ENCODE measurements at places on chromosomes 1 and 21. TPM values are rescaled to one million over a fixed set of nuclear protein-coding genes. Genes with fewer than 3 reads are reported as not detected.

- no peak for DNase-seq
Observed at GRCh38 chr21:35603494-35603893, 456.8 kb downstream of the SETD4 start.

DNA sequence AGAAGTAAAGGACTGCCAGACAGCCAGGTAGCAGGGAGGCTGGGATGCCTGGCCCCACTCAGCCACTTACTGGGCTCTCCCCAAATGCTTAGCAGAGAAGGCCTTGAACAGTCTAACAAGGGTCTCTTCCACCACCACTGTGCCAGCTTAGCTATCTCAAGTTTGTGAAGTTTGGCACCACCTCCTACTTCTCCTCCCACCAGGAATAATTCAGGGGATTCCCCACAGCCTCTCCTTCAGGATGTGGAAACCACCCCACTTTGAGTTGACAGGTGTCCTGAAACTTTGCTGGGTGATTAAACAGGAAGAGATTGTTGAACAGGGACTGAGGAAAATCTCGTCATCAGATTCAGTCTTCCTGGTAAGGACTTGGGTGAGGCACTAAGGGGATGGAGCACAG is 59.4 kb upstream of the ATP1B1 start:
- DNase-seq = no peak

DNA sequence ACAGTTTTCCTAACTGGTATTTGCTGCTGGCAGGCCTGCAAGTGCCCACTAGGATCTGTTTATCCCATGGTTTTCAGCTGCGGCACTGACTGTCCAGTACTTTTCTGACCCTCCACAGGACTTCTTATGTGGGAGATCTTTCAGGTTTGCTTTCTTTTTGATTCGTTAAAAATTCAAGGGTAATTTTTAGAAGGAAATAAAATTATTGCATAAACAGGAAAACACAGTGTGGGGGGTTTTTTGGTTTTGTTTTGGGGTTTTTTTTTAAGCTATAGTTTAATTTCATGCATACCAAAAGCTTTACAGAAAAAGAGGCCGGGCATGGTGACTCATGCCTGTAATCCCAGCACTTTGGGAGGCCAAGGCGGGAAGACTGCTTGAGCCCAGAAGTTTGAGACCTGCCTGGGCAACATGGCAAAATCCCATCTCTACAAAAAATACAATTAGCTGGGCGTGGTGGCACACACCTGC is 3.6 kb downstream of the NIBAN1 start:
- no peak for DNase-seq

Gene KPRP
- not detected for polyA plus RNA-seq

- DNase-seq = no peak
Observed at GRCh38 chr21:43657355-43658087, 1.8 kb downstream of the HSF2BP start.

DNA sequence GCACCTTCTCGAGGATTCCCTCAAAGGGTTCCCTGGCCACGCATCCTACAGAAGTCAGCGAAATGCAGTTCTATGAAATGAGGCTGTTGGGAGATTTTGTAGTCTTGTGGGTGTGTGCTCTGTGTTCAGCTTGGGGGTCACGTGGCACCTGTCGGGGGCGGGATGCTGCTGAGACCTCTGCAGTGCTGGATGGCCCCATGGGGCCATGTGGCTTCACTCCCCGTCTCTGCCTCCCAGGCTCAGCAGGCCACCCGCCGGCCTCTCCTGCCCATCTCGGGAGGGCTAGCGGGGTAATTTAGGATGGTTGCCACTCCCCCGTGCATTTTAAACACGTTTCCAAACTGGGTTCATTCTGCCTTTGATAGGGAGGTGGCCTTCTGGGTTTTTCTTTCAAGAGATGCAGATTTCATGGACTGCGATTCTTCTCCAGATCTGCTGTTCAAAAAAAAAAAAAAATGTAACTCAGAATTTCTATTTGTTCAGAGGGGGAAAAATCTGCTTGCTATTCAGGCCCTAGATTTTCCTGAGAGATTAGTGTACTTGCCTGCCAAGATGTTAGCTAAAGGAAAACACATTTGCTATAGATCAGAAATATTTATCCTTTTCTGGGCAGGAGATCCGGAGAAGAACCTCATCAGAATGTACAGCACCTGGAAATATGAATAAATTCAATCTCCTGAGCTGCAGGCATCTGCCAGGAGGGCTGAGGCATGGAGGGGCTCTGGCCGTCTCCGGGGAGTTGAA is 277.2 kb upstream of the VAMP3 start:
- DNase-seq = no peak

DNA sequence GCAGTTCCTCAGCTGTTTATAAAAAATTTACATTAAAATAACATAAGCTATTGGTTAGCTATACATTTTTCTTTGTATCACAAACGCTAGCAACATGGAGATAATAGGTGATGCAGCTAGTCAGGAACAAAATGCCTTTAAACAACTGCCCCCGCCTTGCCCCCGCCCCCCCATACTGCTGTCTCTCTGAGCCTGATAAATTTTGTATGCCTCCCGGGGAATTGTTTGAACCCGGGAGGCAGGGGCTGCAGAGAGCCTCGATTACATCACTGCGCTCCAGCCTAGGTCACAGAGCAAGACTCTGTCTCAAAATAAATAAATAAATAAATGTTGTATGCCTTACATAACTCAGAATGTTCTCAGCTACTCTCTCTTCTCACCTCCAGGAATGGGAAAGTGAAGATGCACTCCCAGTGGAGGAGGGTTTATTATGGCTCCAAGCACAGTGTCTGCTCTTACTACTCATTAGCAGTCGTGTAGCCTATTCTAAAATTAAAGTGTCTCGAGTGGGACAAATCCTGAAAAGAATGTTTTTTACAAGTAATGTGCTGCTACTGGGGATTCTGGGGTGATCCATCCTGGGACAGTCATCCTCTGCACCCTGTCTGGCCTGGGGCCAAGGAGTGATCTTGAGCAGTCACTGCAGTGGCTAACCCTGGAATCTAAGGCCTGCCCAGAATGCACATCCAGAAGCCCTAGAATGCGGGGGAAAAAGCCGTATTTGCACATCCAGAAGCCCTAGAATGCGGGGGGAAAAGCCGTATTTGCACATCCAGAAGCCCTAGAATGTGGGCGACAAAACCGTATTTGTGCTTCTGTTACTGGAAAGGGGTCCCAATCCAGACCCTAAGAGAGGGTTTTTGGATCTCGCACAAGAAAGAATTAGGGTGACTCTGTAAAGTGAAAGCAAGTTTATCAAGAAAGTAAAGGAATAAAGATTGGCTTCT is 39.4 kb upstream of the ZNF496 start:
- DNase-seq = no peak

GRCh38 chr1:92464588-92465255 is 22.0 kb downstream of the GFI1 start:
- no peak for DNase-seq
